Endodermal cell (in vitro differentiated cells): ENCODE measurements at places on chromosomes 5 and 9. TPM values are rescaled to one million over a fixed set of nuclear protein-coding genes. Genes with fewer than 3 reads are reported as not detected.

Gene SERINC5
- total RNA-seq: 180 to 231 TPM (median 183 TPM) in 3 replicates

Gene CCDC69
- total RNA-seq: 4.8 and 6.4 TPM in 2 replicates

Gene SYK
- 2.5 and 2.7 TPM in 2 replicates for total RNA-seq

Gene GRIN1
- total RNA-seq: 0.73 TPM in 1 of 3 replicates, not detected in the others

Gene IFNB1
- not detected in 3 replicates for total RNA-seq

Gene ANKRD31
- total RNA-seq: 0.13 to 0.25 TPM (median 0.14 TPM) in 3 replicates

Gene ORM2
- 0.56 and 0.59 TPM in 2 replicates for total RNA-seq

Gene CDX1
- not detected in 3 replicates for total RNA-seq

Gene RNF180
- 7.3 to 8.9 TPM (median 8.0 TPM) in 3 replicates for total RNA-seq

Gene IFNA2
- not detected in 3 replicates for total RNA-seq

Gene THBS4
- 10.6 and 13.6 TPM in 2 replicates for total RNA-seq

Gene ALDH1A1
- 4.6 and 5.0 TPM in 2 replicates for total RNA-seq

Gene C1QTNF3
- 2.1 to 7.2 TPM (median 6.3 TPM) in 3 replicates for total RNA-seq

Gene WHRN
- total RNA-seq: 6.1 and 7.0 TPM in 2 replicates
